ENCODE measurements at places on chromosomes 11 and 22.

DNA sequence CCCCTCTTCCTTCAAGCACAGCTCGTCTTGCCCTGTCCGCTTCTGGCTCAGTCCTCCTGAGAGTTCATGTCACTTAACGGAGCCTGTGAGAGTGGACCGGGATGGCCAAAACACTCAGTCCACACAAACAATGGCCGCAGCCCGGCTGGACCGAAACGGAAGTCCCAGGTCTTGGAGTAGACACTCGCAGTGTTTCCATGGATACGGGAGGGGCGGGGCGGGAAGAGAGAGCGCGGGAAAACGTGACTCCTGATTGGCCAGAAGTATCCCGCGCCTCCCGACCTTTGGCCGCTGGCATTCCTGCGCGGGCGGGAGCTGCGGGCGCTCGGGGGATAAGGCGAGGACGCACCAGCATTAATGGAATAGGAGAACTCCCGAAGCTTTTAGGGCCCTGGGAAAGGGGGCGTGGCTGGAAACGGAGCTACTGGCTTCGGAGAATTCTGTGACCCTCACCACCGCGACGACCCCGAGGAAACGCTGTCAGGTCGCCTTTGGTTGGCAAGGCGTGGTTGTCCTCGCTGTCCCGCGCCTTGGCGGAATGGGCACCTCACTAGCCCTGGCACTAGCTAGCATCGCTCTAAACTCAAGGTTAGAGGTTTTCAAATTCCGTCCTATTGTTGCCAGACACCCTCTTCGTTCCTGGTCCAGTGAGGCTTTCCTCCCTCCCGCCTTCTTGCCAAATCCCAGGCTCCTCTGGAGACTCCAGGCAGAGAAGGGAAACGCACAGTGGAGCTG is at the start of the genes NLRP14 and ZNF214:
Gene NLRP14 (plus strand): TSS at position 297 of the 735 bp plus-strand sequence. CDS start 18,108 bp downstream, outside the sequence.
Gene ZNF214 (minus strand): TSS at position 164 of the 735 bp plus-strand sequence. CDS start 17,511 bp downstream, outside the sequence.
- H3K4me3 ChIP-seq: peak within 1 kb of the TSS; percentile 69
- H3K36me3 ChIP-seq: no peaks in the 10 kb centered on the region
- peaks cover 35% of the 10 kb centered on the region for H3K27me3 ChIP-seq
- no peak for DNase-seq
- H3K4me1 ChIP-seq: peaks cover 11% of the 10 kb centered on the region

DNA sequence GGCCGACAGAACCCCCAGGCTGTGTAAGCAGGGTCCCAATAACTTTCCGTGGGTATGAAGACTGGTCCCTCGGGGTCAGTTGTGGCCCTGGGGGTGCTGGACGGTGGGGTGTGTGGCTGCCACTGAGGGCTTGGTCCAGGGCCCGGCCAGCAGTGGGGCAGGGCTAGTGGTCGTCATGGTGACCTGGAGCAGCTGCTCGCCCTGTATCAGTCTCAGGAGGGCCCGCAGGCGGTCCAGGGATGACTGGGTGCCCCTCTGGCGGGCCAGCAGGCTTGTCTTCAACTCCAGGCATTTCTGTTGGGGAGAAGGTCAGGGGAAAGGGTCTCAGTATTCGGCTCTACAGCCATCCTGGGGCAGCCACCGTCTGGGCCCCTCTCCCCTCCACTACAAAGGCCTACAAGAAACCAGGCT is 126.8 kb downstream of the PHF21B start:
- H3K4me3 ChIP-seq: no peak overlapping the region
- no peaks in the 10 kb centered on the region for H3K4me1 ChIP-seq
- DNase-seq: no peak

DNA sequence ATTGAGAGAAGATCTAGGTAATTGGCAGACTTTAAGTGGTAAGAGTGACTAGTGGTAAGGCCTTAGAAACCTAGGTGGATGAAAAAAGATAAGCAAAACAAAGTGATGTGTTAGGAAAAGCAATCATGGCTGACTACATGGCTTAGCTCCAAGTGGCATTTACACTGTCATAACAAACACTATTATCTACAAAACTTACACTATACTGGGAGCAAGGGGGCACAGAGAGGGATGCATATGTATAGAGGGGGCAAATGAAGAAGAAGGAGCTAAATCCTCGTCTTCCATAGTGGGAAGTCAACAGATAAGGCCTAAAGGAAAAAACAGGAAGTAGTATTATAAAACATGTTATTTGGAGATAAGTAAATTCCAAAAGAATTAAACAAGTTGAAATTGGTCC is 32.5 kb downstream of the ADORA2A start:
- DNase-seq: no peak
- H3K4me3 ChIP-seq: no peak overlapping the region
- H3K36me3 ChIP-seq: no peaks in the 10 kb centered on the region
- H3K27me3 ChIP-seq: no peaks in the 10 kb centered on the region
- peaks cover 12% of the 10 kb centered on the region for H3K4me1 ChIP-seq
- no peak overlapping the region for H3K27ac ChIP-seq

DNA sequence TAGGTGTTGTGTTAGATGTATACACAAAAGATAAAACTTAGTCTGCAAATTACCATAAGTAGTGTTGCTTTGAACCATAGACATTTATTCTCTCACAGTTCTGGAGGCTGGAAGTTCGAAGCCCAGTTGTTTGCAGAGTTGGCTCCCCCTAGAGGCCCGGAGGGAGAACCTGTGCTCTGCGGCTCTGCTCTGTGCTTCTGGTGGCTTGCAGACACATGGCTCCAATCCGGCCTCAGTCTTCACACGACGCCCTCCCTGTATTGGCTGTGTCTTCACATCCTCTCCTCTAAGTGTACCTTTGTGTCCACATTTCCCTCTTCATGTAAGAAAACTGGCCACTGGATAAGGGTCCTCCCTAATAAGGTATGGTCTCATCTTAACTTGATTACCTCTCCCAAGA is 128.4 kb downstream of the OPCML start:
- H3K27ac ChIP-seq: no peak overlapping the region
- no peaks in the 10 kb centered on the region for H3K36me3 ChIP-seq
- no peaks in the 10 kb centered on the region for H3K4me1 ChIP-seq
- no peaks in the 10 kb centered on the region for H3K27me3 ChIP-seq
- no peak for DNase-seq
- no peak overlapping the region for H3K4me3 ChIP-seq

GRCh38 chr22:39932918-39933649 is 27.1 kb upstream of the TMA7B start:
- H3K27ac ChIP-seq: peak overlapping the region; percentile 76
- H3K4me3 ChIP-seq: no peak overlapping the region
- H3K4me1 ChIP-seq: peaks cover 52% of the 10 kb centered on the region
- no peaks in the 10 kb centered on the region for H3K27me3 ChIP-seq
- peaks cover under 1% of the 10 kb centered on the region for H3K36me3 ChIP-seq

All from activated B cell treated with CpG ODN at 0.5 μM for 24 hours (primary cell).